ENCODE measurements at places on chromosomes 3 and 15.

DNA sequence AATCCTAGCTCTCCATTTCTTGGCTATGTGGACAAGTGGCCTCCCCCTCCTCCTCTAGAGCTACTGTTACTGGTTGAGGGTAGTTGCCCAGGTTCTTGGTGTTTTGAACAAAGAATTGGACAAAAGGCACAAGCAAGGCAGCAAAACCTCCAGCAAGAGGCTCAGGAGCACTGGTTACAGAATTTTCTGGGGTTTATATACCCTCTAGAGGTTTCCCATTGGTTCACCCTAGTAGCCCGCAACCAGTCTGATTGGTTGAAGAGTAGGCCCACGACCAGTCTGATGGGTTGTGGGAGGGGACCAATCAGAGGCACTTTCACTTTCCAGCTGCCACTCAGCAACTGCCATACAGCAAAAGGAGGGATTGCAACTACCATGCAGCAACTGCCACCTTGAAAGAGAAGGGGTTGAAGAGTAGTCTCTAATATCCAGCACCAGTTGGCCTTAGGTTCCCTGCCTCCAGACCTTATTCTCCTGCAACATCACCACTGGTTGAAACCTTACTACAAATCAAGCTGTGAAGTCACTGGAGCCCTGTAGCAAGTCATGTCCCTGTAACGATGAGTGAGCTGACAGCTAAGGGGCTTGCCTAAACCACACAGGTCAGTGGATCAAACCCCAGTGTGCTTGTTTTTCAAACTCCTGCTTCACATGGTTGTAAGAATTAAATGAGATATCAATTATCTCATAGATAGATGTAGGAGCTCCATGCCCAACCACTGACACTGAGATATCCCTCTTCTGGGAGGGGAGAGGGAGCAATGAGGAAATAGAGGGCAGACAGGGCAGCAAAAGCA, 2.9 kb upstream of the C15orf39 start:
- DNase-seq, result peak; percentile 83

- DNase-seq, result peak; percentile 35
Observed at GRCh38 chr3:149120051-149120972, 9.1 kb upstream of the HPS3 start.

- no peak for DNase-seq
Observed at GRCh38 chr3:99874237-99875002, 56.8 kb downstream of the CMSS1 start.

GRCh38 chr3:162770551-162770950, 1273.9 kb downstream of the OTOL1 start:
- DNase-seq, result no peak

GRCh38 chr15:100536733-100537132, 8.0 kb upstream of the CERS3 start:
- no peak for DNase-seq

GRCh38 chr15:85708402-85708941, 86.3 kb downstream of the KLHL25 start:
- DNase-seq, result peak; percentile 27

- DNase-seq, result no peak
Observed at GRCh38 chr3:48414376-48415250, 15.3 kb downstream of the PLXNB1 start.

DNA sequence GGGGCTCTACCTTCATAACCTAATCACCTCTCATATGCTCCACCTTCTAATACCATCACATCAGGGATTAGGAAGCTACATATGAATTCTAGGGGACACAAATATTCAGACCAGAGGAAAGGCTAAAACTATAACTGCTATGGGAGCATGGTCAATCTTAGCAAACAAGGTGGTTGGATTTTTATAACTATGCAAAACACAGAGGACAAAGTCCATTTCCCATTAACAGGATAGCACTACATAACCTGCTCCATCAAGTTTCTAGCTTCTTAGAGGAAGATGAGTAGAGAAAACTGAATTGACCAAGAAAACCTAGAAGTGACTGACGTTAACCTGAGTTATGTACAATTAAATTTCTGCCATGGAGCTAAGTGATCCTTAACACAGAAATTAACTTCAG, 398.6 kb downstream of the TBL1XR1 start:
- peak; percentile 11 for DNase-seq

Data from HuH-7 (cell line).